Activated CD4-positive, alpha-beta T cell treated with anti-CD3 and anti-CD28 coated beads, Interleukin-2, amount 50 U/mL, for 24 hours (primary cell): ENCODE measurements at places on chromosomes 5 and 9.

DNA sequence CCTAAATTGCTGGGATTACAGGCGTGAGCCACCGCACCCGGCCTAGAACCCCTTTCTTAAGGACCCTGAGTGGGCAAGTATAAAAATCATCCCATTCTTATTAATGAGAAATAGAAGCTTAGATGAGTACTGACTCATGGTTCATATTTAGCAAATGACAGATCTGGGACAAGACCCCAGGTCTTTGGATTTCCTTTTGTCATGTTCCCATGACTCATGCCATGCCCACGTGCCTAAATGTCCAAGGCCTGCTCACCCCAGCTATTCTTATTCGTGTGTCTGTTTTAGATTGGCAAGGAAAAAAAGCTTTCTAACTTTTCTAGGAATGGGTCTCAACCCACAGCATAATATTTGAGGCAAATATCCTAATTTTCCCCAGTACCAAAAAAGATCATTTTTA lies 57.7 kb upstream of the RPS23 start:
- DNase-seq = no peak

DNA sequence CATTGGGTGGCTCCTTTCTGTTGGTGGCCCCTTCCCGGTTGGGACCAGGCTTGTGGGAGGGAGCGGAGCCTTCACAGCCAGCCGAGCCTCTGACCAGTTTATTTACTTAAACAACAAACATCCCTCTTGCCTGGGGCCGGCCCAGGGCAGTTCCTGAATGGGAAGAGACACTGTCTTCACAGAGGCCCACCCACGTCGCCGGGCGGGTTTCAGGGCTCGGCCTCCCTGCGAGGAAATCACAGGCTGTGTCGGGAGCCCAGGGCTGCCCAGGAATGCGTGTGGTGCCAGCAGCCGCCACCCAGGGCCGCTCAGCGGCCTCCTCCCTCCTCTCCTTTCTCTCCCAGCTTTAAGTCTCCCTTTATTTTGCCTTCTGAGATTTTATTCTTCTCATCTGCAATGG lies 132.5 kb downstream of the HSD17B3 start:
- no peak for DNase-seq

GRCh38 chr5:103259705-103260355 lies 1.3 kb downstream of the MACIR start:
- DNase-seq = no peak

DNA sequence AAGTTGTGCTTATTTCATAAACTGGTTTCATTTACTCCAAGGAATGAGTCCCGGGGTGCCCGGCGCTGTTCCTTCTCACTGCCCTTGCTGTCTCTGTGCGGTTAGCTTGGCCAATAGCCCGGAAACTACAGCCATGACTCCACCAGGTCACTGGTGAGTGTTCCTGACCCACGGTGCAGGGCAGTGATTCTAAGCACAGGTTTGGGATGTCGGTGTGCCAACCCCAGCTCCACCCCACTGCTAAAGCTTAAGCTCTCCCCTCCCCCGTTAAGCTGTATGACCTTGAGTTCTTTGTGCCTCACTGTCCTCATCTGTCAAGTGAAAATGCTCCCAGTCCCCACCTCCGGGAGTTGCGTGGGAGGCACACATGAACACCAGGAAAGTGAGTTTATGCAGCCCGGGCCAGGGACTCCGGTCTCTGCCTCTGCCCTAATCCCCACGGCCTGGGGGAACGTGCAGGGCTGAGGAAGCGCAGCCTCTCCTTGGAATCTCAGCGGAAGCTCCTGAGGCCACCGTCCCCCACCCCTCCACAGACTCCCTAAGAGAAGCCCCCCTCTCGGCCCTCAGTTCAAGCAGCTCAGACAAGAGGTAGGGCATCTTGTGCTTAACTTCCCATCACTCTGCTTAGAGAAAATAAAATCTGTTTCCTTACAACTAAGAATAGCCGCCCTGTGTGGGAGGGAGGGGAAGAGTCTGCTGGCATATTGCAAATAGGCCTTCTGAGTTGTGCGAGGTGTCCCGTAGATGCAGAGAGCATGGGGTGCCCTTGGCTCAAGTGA lies 92.0 kb upstream of the RAI14 start:
- no peak for DNase-seq

GRCh38 chr5:16178745-16179372 lies 732 bp downstream of the MARCHF11 start:
- peak; percentile 13 for DNase-seq

DNA sequence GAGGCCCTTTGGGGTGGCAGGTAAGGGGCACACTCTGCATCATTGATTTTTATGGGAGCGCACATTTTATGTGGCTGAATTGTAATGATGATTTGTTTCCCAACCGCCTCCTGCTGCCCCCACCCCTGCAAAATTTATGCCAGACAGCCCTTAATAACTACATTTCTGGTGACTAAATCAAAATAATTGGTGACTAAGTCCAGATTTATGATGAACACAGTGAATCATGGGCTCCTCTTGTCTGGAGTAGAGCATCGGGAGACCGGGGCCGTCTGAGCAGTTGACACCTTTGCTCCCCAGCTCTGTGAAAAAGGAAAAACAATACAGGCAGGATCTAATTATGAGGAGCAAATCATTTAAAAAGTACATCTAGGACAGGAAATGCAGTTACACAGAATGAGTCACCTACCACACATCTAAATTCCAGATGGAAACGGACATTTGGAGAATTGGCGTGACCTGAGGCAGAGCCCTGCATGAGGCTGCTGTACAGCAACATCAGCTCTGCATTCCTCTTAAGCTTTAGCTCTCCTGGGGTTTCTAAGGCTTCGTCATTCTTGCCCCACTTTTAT lies 58.9 kb downstream of the DOCK2 start:
- DNase-seq = no peak

- no peak for DNase-seq
These were observed 94.8 kb downstream of the NR3C1 start for GRCh38 chr5:143308731-143309130.

DNA sequence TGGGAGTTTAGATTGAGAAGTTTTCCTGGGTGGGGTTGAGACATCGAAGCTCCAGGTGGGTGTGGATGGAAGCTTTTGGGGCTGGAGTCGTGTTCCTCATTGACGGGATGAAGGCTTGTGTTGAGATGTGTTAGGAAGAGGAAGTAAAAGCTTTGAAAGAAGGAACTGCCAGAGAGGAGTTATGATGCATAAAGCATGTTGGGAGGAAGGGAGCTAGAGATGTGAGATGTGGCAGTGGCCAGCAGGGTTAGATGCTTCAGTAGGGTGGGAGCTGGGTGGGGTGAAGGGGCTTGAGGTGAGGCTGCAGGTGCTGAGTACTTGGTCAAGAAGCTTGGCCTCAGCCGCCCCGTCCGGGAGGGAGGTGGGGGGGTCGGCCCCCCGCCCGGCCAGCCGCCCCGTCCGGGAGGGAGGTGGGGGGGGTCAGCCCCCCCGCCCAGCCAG lies 56.7 kb downstream of the HSPA4 start:
- DNase-seq = no peak

DNA sequence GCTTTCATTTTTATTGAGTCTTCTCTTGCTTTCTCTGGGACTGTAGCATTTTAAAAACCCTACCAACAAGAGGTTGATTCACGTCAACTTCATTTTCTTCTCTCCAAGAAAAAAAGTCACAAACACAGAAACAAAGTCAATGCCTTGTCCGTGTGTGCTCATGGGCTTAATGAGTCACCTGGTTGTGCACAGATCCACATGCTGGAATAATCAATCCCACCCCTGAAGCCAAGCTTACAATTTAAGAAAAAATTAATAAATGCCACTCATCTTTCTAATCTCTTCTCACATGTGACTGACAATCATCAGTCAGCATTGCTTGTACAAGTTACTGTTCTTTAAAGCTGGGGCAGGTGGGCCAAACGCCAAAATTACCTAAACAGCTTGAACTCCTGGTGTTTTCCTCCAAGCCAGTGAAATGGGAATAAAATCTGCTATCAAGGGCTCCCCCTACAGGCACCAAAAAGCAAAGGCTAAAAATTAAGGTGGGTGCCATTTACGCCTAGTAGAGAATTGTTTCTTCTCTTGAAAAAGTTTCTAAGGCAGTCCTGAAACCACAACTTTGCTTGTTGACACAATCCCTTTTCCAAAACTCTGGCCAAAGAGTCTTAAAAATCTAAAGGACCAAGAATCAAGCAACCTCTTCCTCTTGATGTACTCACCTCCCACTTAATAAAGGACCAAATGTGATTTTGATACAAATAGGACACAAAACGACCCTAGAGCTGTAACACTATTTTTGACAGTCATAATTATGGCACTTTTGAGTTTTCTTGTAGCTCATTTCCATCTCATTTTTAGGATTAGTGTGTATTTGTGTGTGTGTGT lies 21.3 kb downstream of the TRMO start:
- no peak for DNase-seq
